A549 treated with RU486 at 1 μM for 4 hours (cell line): ENCODE measurements at places on chromosomes 11 and 22. TPM values are rescaled to one million over a fixed set of nuclear protein-coding genes. Genes with fewer than 3 reads are reported as not detected.

Gene RIMBP3C
- total RNA-seq, result 0.05 to 0.29 TPM (median 0.24 TPM) in 4 of 5 replicates, not detected in the other

Gene L3MBTL2
- total RNA-seq, result 16.6 to 19.6 TPM (median 18.0 TPM) in 5 replicates

Gene NTM
- total RNA-seq, result not detected in 5 replicates

Gene APBB1
- 15.6 to 19.1 TPM (median 16.9 TPM) in 5 replicates for total RNA-seq

Gene LINC01488
- total RNA-seq, result not detected in 5 replicates

Gene BDNF
- 5.6 to 9.5 TPM (median 7.5 TPM) in 5 replicates for total RNA-seq

Gene LRFN4
- 61.5 to 101 TPM (median 79.8 TPM) in 5 replicates for total RNA-seq

Gene OR4C16
- not detected in 5 replicates for total RNA-seq

Gene CSF2RB
- total RNA-seq, result not detected in 5 replicates
